ENCODE measurements at places on chromosomes 16 and 17.

DNA sequence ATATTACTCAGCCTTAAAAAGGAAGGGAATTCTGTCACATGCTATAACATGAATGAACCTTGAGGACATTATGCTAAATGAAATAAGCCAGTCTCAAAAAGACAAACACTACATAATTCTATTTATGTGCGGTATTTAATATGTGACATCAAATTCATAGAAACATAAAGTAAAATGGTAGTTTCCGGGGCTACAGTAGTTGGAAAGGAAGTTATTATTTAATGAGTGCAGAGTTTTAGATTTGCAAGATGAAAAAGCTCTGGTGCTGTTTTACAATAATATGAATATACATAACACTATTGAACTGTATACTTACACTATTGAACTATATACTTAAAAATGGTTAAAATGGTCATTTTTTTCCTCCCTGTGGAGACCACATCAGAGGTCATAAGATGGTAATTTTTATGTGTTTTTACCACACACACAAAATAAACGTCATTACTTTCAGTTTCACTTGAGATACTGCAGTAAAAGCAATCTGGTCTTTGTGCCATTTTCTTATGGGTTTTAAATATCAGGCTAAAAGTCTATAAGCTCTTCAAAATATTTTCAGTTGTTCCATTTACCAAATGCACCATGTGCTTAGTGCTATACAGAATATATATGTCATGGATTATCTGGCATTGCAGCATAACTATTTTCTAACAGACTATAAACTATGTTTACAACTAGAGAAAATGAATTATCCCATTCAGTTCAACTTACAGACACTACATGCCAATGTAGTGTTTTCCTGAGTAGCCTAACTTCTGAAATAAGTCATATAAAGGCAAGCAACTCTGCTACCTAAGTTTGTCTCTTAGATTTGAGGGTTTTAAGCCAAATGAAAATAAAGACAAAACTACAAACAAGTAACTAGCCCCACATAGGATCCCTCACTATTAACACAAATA lies 90.9 kb downstream of the SPAG9 start:
- DNase-seq, result peak; percentile 59

DNA sequence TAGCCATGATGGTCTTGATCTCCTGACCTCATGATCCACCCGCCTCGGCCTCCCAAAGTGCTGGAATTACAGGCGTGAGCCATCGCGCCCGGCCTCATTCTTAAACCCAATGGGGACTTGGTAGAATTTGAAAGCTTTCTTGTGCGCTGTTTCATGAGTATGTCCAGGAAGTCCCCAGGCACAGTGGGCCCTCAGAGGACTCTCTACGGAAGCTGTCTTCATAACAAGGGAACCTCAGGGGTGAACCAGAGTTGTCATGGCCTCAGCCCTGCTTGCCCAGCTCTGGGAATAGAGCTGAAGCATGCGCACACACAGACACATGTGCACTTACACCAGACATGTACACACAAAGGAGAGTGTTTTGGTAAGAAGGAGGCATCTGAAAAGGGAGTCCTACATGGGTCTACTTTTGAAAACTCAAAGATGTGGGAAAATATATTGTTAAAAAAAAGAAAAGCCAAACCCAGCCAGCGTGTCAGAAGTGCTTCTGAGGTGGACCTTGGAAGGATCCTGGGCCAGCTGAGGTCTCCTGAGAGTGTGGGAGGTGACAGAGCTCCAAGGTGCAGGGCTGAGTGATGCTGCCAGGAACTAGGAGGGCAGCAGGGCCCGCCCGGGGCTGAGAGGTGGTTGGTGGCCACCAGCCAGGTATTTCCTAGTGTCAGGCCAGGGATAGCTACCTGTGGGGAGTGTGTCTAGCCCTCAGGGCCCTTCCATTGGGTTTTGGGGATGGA lies 54.6 kb downstream of the EPN2 start:
- no peak for DNase-seq

GRCh38 chr16:87344165-87344930 lies 27.2 kb upstream of the C16orf95 start:
- no peak for DNase-seq

DNA sequence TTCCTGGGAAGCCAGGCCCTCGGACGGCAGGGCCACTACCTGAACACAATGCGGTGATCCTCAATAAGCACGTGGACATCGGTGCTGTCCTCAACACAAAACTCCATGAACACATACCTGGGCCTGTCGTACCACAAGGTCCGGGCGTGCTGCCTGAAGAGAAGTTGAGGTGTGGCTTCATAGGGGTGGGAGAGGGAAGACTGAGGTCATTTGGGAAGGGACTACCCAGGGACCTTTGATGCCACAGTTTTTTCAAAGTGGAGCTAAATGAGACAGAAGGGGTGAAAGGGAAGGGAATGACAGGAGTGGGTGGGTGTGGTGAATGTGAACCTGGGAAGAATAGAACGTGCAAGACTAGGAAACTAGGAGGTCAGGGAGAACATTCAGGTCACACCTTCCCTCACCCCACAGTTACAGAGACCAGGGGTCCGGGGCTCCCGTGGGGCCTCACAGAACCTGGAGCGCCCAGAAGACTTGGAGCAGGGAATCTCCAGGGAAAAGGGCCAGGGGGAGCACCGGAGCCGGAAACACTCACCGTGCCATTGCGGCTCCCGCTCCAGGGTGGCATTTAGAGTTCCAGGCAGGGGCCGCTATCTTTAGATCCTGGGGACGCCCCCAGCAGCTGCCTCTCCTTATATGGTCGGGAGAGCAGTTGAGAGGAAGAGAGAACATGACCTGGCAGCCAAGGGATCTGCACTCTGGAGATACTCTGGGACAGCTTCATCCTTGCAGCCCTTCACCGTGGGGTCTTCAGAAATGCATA lies at the start of gene PTGES3L:
TSS of gene PTGES3L (minus strand) at position 570 of the 763 bp plus-strand sequence. CDS start at position 543, 27 bp downstream.
- peak; percentile 14 for DNase-seq

DNA sequence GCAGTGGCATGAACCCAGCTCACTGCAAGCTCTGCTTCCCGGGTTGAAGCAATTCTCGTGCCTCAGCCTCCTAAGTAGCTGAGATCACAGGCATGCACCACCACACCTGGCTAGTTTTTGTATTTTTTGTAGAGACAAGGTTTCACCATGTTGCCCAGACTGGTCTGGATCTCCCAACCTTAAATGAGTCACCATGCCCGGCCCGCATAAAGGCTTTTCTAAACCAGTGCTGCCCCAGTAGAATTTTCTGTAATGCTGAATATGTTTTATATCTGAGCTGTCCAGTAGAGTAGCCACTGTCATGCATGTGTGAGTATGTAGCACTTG lies 36.9 kb upstream of the WSB1 start:
- DNase-seq, result no peak

DNA sequence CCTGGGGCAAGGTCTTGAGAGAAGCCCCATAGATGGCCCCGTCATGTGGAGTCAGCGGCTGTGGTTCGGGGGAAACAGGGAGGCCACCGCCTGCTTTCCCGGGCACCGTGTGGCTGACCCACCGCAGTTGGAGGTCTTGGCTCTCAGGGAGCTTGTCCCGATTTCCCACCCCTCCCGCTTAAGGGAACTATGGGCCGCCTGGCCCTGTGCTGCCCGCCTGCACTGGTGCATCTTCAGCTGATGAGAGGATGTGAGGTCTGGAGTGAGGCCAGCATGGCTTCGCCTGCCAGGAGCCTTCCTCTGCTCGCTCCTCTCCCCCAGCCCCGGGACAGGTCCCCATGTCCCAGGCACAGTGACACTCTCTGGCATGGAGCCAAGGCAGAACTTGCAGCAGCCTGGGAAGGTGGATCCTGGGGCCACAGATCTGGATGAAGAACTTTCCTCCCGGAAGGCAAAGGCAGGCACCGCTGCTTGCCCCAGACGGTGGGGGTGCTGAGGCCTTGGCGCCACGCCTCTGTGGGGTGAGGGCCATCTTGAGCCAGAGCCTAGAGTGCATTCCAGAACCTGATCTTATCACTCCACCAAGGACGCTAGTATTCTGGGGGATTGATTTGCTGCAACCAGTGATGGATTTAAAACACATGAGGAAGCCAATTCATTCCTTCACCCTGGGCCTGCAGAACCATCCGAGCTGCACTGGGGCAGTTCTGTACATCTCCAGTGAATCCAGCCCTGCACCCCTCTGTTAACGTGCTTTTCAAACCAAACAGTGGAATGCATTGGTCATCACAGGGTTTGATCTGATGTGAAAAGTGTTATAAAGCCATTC lies 178.6 kb upstream of the TNRC6C start:
- DNase-seq, result no peak

Measured in CD4-positive, alpha-beta T cell treated with Interleukin-4 for 4 hours (primary cell).